Cerebellar nuclear complex (tissue), 1 donor: ENCODE measurements at places on chromosomes 3 and 15.

GRCh38 chr15:45120081-45120972 is 6.2 kb downstream of the DUOXA2 start:
- DNase-seq, result no peak

- no peak for DNase-seq
Measured at GRCh38 chr3:12508291-12508700, 24.0 kb downstream of the TSEN2 start.

DNA sequence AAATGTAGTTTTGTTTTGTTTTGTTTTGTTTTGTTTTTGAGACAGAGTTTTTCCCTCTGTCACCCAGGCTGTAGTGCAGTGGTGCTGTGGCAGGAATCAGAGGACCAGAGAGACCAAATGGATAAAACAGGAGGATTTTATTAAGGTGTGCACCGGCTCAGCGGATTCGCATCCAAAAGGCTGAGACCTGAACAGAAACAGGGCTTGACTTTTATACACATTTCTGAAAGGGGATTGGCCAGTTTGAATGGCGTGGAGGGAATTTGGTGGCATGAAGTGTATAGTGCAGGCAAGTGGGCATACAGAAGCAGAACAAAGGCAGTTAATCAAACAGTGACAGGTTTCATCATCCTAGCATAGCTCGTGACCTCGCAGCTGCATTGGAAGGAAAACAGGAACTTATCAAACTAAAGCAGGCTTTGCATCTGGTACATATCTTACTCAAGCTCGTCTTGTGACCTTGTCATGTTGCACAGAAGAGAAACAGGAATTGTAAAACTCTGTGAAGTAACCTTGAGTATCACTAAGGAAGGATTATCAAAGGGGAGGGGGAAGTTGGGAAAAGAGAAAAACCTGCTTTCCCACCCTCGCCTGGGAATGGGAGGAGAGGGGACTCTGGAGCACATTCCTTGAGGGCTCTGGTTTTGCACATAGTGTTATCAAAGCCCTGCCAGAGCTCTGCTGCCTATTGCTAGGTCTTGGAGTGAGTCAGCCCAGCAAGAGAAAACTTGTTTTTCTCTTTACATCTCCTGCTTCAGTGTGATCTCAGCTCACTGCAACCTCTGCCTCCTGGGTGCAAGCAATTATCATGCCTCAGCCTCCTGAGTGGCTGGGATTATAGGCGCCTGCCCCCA is 38.5 kb downstream of the C3orf62 start:
- no peak for DNase-seq

DNA sequence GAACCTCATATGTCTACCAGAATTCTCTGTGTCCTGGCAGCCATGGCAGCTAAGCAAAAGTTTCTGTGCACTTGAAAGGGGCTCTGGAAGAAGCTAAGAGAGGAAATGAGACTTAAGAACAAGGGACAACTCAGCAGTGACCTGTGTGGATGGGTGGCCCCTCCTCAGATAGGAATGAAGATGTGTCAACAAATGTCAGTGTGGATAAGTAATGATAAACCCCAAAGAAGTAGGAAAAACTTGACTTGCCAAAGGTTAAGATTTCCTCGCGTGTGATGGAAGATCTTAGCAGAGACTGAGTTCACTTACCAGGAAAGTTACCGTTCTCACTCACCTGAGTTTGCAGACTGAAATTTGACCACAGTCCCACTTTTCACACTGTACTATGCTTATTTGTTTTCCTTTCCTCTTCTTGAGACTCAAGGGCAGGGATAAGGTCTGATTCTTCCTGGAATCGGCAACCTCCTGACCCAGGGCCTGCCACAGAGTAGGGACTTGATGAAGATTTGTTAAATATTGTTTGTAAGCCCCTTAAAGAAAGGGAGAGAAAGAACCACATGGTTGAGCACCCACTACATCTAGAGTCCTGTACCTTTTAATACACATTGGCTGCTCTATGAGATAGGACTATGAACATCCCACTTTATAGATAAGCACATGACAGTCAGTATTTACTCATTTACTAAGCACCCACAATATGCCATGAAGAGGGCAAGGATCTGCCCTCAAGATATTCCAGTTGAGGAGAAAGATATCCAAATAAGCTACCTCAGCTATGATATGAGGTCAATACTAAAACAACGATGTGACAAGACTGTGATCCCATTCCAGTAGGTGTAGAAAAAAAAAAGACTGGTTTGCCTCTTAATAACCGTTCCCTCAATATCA is 7.3 kb upstream of the HRH1 start:
- DNase-seq, result no peak

DNA sequence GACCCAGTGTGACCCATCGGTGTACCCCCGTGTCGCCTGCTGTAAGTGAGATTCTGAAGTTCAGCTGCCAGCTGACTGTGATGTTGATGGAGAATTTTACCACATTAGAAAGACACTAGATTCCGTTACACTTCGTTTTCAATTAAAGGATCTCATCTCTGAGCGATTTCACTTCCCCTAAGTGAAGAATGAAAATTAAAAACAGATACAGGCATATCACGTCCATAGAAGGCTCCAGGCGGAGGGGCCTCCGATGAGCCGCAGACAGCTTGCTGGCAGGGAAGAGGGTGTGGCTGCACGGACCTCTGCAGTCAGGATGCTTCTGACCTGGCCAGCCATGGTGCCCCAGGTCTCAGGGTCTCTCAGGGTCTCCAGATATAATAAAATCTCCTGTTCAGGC is 6.6 kb upstream of the CPN2 start:
- no peak for DNase-seq

- no peak for DNase-seq
Measured at GRCh38 chr3:65999606-66000005, 39.1 kb downstream of the MAGI1 start.

GRCh38 chr15:28017423-28017924 is 81.6 kb downstream of the OCA2 start:
- no peak for DNase-seq

DNA sequence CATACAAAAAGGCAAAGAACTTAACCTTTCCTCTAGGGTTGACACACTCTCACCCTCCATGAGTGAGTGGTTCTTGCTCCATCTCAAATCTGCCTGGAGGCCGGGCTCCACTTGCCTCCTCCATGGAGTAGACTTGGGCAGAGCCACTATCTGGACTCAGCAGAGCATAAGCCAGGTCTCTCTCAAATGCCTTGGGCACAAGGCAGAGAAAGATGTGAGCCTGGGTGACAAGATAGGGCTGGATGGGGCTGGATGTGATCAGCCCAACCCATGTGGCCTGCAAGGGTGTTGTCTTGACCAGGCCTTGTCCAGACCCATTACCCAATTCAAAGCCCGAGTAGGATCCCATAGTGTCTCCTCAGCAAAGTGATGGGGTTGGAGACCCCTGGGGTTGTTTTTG is 4.2 kb upstream of the RPL29 start:
- DNase-seq, result no peak

DNA sequence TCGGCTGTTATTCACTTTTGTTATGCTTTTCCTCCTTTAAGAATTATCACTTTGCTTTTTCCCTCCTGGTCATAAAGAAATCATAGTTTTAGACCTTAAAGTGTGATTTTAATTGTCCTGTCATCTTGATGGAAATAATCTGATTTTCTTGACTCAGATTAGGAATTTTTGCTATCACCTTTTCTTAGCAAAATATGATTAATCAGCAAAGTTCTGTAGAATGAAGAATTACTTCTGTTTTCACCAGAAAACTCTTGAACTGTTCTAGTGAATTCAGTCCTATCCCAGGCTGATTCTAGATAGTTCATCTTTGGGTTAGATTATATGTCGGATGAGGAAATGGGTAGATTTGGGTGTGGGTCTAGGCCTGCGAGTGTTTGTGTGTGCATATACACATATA is 12.2 kb downstream of the CMSS1 start:
- DNase-seq, result no peak

DNA sequence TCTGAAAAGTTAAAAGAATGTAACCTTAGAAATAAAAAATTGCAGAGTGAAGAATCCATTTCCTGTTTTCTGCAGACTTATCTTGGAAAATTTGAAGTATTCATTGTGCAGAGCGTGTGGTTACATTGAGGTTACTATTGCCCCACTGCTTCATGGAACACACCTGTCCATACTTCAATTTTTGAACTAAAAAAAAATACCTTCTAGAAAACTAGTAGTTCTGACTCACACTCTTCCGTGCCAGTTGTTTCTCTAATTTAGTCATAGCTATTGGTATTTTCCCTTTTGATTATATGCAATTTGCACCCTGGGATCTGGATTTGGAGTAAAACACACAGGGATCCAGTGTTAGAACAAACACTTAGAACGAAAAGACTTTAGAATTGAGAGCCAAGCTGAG is 111.8 kb upstream of the LYSMD4 start:
- no peak for DNase-seq

DNA sequence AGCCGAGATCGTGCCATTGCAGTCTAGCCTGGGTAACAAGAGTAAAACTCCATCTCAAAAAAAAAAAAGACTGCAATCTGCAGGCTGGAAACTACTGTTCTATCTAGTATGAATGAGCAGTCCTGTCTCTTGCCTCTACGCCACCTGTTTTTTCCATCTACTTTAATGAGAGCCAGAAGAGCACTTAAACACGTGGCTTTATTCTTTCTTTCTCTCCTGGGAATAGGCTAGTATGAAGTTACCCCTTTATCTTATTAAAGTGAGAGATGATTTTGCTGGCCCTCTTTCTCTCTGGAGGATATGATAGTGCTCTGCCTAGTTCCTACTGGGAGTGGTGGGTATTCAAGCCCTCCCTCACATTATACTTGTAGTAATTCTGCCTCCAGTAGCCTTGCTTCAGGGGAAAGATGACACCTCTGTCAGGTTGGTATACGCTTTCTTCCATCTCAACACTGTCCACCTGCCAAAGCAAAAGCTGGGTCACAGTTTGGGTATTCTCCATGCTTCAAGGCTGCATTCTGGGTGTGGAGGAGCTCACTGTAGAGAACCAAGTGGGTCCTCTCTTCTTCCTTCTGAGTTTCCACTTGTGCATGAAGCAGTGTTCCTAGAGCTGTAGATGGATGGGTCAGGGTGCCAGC is 17.8 kb downstream of the MAPKBP1 start:
- DNase-seq, result no peak

DNA sequence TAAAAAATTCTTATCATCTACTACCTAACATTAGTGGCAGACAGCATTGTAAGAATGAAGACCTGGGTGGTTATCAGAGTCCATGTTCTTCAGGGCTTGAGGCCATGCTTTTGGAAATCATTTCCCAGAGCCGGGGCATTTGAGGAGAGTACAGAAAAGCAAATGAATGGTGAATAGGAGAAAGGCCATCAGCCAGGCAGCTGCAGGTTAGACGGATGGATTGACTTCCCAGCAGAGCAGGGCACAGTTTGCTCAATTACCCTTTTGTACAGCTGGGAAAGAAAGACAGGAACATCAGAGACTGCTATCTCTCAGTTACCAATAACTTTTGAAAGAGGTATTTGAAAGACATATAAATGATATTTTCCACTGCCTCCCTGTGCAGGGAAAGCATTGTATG is 135.6 kb downstream of the ALCAM start:
- DNase-seq, result no peak

DNA sequence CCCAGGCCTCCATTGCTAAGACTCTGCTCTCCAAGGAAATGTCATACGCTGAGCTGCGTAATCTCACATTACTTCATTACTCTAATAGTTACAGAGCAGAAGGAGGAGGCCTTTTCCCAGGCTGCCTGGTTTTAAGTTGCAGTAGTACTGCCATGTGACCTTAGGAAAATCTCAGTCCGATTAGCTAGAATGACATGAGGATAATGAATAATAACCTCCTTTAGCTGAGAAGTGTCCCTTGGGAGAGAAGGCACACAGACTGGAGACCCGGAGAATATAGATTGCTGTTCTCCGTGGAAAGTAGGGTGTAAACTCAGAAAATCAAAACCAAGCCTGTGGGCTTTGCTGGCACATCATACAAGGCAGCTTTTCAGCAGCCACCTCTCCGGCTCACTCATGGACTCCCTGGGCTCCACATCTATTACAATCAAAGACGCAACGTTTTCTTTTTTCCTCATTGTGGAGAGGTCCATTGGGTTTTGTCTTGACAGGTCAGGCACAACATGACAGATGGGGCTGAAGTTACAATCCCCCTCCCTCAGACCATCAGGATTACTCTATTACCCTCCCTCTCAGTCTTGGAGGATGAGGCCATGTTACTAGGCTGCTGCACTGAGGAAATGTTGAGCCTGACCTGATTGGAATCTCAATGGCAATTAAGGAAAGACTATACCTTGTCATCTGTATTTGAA is 134.8 kb upstream of the MB21D2 start:
- DNase-seq, result no peak

- DNase-seq, result no peak
Measured at GRCh38 chr15:43127752-43128151, 5.6 kb upstream of the TMEM62 start.

DNA sequence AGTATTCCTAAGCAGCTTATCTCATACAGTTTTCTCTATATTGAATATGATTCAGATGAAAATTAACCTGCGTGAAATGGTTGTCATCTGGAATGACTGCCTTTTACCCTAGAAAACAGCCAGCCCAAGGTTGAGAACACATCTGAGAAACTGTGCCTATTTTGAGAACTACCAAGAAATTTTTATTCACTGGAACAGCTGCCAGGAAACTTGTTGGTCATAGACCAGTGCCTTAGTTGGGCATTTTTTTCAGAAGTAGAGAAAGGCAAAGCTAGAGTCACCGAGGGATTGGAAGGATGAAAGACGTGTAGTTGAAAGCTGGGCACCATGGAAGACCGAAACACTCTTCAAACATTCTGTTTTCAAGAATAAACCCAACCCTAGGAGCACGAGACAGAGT is 277.1 kb downstream of the LPP start:
- DNase-seq, result no peak

GRCh38 chr3:65186268-65186667 is 498.5 kb upstream of the ADAMTS9 start:
- DNase-seq, result no peak

- no peak for DNase-seq
Measured at GRCh38 chr15:59119625-59120024, 14.7 kb downstream of the CCNB2 start.

DNA sequence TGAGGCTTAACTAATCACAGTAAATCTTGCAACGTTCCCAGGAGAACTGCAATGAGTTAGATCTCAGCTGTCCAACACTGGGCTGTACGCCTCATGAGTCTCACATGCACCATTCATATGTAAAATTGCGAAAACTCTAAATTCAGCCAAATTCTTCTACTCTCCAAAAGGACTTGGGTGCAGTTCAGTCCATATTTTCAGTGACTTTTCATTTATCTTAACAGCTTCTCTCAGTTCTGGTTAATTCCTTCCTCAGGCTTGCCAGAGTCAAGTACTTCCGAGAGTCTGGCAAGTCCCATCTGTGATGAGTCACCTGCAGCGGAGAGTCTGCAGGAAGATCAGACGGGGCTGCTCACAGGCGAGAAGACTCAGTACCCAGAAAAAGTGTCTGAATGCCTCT is 11.5 kb downstream of the CCDC80 start:
- DNase-seq, result no peak

- no peak for DNase-seq
Measured at GRCh38 chr3:48219543-48219942, 3.8 kb upstream of the CAMP start.

DNA sequence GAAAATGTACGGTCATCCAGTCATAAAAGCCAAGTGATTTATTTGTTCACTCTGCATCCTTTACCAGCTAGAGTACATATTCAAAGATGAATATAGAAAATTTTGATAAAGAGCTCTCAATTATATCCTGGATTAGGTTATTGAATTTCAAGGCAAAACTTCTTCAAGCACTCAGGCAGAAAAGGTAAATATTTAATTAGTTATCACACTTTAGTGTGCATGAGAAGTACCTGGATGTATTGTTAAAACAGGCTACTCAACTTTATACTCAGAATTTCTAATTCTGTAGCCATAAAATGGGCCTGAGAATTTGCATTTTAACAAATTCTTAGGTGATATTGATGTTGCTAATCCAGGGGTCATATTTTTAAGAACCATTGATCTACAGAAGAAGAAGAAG is 45.3 kb downstream of the ILDR1 start:
- DNase-seq, result no peak
